Fibroblast of pulmonary artery (primary cell): ENCODE measurements at places on chromosomes 13 and 19.
A peak's percentile ranks its signal among the peaks of the same experiment; 100 is the strongest.

- no peak for DNase-seq
These were observed 2759.4 kb downstream of the PCDH9 start for GRCh38 chr13:64470751-64471150.

- no peak for DNase-seq
These were observed 22.2 kb downstream of the FAM187B start for GRCh38 chr19:35206379-35206778.

- DNase-seq: no peak
These were observed 10.9 kb upstream of the ARHGAP45 start for GRCh38 chr19:1055886-1056620.

- no peak for DNase-seq
These were observed 1960.8 kb downstream of the OLFM4 start for GRCh38 chr13:54989418-54989817.

DNA sequence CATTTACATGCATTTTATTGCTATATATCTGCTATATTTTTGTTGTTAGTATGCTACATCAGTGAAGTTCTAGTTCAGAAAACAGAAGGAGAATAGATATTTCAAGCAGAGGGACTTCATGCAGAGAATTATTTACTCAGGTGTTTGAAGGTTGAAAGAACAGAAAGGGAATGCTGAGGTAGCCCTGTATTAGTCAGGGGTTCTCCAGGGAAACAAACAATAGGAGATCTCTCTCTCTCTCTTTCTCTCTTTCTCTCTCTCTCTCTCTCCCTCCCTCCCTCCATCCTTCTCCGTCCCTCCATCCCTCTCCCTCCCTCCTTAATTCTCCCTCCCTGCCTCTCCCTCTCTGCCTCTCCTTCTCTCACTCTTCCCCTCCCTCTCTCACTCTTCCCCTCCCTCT is 114.3 kb upstream of the TDRD3 start:
- DNase-seq: no peak

- DNase-seq: peak; percentile 80
These were observed 17.2 kb upstream of the CFAP97D2 start for GRCh38 chr13:114161644-114162532.

DNA sequence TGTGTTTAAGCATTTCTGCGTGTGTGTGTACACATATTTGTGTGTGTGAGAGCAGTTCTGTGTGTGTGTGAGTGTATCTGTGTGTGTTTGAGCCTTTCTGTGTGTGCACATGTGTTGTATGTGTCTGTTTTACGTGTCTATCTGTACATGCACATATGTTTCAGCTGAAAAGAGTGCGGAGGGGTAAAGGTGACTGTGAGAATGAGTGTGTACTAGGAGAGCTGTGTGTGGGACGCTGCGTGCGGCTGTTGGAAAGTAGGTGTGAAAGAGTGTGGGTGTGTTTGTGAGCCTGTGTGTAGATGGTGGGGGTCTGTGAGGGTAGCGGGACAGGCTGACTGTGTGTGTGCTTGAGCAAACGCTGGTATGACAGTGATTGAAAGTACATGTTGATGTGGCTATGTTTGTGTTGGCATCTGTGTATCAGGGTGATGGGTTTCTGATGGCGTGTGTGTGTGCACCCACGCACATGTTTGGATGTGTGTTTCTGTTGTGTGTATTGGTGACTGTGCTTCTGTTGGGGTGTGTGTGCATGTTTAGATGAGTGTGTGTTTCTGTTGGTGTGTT is 7.5 kb upstream of the TPM4 start:
- no peak for DNase-seq

- DNase-seq: peak; percentile 83
These were observed 79.4 kb downstream of the SLC15A1 start for GRCh38 chr13:98672947-98673613.

DNA sequence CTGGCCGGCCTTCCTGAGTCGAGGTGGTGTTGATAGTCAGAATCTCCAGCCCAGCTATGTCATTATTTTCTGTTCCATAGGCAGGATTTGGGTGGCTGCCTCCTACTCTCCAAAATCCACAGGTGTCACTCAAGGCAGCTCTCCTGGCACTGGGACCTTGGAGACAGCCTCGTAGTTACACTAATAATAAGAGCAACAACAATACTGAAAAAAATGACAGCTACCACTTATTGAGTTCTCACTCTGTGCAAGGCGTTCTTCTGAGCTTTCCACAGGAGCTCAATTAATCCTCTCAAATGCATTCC is 12.2 kb upstream of the KLK12 start:
- no peak for DNase-seq

DNA sequence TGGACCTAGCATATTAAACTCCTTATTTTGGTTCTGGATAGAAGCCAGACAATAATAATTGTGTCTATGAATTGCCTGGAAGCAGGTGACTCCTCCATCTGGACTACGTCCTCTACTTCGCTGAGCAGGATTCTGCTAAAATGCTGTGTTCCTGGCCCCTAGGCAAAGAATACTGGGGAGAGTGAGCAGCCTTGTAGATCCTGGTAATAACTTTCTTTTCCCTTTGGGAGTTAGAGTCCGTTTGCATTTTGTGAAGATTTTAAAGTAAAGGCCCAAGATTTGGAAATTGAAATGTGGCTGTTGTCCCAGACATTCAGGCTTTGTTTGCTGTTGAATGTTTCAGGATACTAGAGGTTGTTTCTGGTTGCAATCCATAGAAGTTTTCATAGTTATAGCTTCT is 511.9 kb upstream of the KLF12 start:
- DNase-seq: no peak

GRCh38 chr19:12484011-12484370 is 625 bp downstream of the ZNF709 start:
- peak; percentile 9 for DNase-seq

DNA sequence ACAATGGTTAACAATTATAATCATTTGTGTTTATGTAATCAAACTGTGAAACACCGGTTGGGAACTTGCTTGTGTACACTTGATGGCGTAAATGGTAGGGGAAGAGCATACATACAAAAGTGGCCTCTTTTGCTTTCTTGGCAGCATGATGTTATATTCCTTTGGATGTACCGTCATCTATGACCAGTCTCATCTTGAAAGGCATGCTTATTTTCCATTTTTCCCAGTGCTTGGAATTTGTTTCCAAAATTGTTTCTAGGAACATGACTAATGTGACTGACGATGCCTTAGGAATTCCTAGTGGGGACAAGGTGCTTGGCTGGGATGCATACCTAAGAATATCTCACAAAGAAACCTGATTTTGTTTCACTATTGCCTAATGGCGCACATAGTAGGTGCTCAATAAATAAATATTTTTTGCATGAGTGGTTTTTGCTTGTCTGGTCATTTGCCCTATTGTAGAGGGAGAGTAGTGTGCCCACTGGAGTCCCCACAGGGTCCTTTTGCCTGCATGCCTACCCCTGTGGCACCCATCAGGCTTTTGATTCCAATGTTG is 45.5 kb downstream of the SAE1 start:
- DNase-seq: peak; percentile 84

DNA sequence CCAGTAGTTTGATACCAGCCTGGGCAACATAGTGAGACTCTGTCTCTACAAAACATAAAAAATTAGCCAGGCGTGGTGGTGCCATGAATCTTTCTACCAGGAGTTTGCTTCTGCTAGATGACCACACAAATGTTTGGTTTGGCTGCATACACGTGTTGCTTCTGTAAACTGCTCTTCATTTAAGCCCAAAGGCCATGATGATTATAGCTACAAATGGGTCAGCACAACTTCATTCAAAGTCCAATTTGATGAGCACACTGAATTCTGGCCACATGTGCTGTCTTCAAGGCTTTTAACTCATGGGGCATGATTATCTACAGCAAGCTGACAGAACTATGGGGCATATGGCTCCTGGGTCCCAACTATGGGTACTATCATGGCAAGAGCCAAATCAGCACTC is 46.3 kb upstream of the DCT start:
- DNase-seq: no peak

- no peak for DNase-seq
These were observed 39.8 kb downstream of the TNFRSF19 start for GRCh38 chr13:23609874-23610576.

DNA sequence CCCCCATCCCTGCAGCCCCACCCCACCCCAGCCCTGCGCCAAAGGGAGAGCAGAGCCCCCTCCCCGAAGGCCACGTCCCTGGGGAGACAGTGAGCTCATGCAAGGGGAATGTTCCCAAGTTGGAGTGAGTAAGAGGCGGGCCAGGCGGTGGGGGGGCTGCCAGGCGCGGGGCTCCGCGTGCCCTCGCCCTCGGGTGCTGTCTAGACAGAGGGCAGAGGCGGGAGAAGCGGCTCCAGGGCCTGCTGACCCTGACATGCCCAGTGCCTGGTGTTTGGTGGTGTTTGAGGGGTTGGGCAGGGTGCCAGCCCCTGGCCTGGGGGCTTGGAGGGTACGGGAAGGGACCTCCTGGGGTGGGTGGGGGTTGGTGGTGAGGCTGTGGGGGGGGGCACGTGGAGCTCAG is 1.0 kb downstream of the FSTL3 start:
- DNase-seq: peak; percentile 83

DNA sequence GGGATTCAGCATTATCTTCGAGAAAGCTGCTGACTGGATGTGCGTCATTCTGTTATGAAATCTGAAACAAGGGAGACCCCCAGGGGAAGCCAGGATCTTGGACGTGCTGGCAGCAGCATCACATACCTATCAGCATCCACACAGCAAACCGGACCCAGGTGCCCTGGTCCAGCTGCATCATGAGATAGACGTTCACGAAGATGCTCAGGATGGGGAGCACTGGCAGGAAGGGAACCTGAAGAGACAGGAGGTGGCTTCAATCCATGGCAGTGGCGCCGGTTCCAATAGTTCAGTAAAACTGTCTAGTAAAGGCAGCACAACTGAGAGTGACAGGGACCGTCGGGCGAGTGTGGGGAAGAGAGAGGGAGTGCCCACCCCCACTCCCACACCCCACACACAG is 79.5 kb downstream of the SLC7A1 start:
- DNase-seq: peak; percentile 44

DNA sequence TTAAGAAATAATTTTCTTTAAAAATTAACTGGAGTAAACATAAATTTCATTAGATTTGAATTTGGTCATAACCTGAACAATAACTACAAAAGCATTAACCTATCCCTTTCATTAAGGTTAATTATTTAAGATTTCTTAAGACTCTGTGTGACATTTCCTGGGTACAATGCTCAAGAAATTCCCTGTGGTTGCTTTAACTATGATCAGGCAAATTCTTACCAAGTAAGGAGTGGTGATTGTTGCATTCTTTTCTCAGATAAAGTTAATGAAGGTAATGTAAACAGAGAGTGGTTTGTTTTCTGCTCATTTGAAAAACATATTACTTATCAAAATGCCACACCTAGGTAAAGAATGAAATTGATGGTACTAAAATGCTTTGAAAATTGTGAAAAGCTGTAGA is 114.8 kb upstream of the MIR17HG start:
- no peak for DNase-seq

GRCh38 chr19:43552616-43553015 is 19.6 kb downstream of the ZNF575 start:
- DNase-seq: no peak

GRCh38 chr13:61795580-61795979 is 379.9 kb upstream of the PCDH20 start:
- peak; percentile 27 for DNase-seq

- no peak for DNase-seq
These were observed 30.6 kb upstream of the LRP3 start for GRCh38 chr19:33163481-33163880.

DNA sequence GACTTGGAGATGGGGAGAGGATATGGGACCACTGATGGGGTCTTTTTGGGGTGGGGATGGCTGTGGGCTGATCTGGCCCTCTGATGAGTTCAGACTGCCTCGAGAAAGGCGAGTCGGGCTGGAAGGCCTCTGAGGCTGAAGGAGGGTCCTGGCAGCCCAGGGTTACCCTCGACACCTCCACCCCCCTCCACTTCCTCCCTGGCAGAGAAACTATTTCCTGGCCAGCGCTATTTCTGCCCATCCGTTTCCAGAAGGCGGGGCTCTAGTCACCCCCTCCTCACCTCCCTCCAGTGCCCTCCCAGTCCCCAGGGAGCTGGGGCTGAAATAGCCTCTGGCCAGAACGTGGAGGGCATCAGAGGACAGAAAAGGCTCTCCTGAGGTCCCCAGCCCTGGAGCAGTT is 9.7 kb downstream of the EXOC3L2 start:
- DNase-seq: no peak

GRCh38 chr13:61148691-61149315 is 266.8 kb downstream of the PCDH20 start:
- peak; percentile 14 for DNase-seq

GRCh38 chr19:45265375-45265774 is 14.3 kb downstream of the MARK4 start:
- no peak for DNase-seq

DNA sequence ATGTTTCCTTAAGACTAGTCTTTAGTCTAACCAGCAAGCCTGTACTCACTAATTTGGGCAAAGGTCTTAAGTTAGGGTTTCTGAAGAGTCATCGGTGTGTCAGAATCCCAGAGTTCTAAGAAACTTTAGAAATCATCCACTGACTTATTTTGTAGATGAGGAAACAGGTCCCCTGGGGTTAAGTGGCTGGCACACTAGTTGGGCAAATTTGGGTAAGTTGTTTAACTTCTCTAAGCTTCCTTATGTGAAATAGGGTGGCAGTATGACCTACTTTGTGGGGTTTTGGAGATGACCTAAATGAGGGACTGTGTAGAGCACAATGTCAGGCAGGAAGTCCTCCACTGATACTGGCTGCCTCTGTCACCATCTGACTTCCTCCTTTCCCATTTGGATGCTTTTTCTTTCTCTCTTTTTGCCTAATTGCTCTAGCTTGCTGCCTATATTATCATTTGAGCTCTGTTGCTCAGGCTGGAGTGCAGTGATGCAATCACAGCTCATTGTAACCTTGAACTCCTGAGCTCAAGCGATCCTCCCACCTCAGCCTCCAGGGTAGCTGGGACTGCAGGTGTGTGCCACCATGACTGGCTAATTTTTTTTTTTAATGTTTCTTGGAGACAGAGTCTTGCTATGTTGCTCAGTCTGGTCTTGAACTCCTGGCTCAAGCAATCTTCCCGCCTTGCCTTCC is 2.3 kb downstream of the ADGRE3 start:
- no peak for DNase-seq

DNA sequence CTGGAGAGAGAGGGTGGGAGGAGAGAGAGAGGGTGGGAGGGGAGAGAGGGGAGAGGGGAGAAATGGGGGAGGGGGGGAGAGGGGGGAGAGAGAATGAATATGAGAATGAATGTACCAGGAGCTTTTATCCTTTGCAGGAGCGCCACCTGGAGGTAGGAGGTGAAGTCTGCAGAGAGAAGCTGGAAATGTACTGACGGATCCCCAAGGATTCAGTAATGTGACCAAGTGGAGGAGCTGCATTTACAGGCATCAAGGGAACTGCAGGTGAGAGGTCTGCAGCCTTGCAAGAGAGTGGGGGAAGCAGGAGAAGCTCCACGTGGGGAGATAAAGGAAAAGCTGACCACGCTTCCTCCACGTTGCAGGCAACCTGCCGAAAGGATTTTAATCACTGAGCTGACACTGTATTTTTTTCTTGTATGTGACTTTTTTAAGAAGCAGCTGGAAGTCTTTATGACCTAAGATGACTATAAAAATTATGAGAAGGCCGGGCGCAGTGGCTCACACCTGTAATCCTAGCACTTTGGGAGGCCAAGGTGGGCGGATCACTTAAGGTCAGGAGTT is 33.7 kb downstream of the VSTM1 start:
- DNase-seq: peak; percentile 82
